AG10803 (cell line): ENCODE measurements at places on chromosomes 1 and 21.

DNA sequence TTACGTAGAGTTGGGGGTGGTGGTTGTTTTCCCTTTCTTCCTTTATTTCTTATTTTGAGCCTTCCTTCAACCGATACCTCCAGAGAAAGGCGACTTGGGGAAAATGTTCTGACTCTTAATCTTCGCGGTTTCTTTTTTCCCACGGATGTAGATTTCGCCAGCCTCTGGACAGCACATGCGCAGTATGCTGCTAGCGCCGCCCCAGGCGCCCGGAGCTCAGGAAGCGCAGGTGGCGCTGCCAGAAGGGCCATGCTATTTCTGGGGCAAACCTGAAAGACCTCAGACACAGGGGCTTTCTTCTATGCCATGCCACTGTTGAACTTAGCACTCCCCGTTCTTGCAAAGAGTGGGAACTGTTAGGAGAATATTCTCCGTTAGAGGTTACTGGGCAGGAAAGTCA, 392.1 kb downstream of the KIF26B start:
- DNase-seq, result no peak

DNA sequence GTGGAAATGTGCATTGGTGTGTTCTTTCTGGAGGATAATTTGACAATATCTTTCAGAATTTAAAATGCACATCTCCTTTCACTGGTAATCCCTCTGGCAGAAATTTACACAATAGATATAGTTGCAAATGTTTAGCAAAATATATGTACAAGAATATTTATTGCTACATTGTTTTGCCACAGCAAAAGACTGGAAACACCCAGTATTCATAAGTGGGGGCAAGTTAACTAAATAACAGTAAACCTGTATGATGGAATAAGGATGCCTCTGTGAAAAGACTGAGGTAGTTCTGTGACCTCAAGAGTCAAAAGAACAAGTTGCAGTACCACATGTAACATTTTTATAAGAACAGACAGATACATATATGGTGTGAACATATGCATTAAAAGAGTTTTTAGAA, 13.7 kb upstream of the TADA1 start:
- no peak for DNase-seq

GRCh38 chr1:27656157-27656893, 15.7 kb downstream of the IFI6 start:
- DNase-seq, result peak; percentile 80

GRCh38 chr1:160657250-160657781, 10.5 kb upstream of the SLAMF1 start:
- no peak for DNase-seq

GRCh38 chr21:14737922-14738321, 191.8 kb upstream of the SAMSN1 start:
- DNase-seq, result peak; percentile 25

DNA sequence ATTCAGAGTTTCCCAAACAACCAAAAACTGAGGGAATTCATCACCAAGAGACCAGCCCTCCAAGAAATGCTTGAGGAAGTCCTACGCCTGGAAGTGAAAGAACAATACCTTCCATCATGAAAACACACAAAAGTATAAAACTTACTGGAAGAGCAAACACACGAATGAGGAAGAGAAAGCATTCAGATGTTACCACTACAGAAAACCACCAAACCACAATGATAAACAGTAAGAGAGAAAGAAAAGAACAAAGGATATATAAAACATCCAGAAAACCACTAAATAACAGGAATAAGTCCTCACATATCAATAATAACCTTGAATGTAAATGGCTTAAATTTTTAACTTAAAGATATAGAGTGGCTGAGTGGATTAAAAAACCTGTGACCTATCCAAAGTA, 58.5 kb upstream of the BCL10 start:
- DNase-seq, result peak; percentile 42

- DNase-seq, result no peak
Observed at GRCh38 chr1:61568460-61569302, 156.3 kb downstream of the TM2D1 start.

DNA sequence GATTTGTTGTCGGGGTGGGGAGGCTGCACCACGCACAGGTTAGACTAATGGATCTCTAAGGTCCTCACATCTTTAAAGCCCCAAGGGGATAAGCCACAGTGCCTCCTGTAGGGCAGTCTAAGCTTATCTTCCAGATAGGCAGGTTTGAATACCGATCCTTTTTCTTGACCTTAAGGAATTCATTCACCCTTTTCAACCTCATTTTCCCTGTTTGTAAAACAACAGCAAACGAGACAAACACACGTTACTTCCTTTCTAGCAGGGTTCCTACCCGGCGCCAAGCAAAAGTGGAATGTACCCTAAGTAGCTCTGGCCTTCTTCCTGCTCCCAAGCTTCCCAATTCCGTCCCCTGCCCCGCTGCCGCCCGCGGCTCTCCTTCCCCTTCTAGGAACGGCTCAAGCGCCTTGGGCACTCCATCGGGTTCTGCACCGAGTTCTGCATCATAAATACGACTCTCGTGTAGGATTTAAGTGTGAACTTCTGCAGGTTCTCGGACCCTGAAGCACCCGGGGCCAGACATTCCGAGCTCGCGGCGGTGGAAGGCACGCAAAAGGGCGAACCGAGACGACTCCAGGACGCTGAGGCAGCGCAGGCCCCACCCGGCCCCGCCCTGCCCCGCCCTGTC, 548 bp upstream of the CDC20 start:
- DNase-seq, result peak; percentile 32
